PC-9 (cell line): ENCODE measurements at places on chromosomes 2 and 18.
A peak's percentile ranks its signal among the peaks of the same experiment; 100 is the strongest.

DNA sequence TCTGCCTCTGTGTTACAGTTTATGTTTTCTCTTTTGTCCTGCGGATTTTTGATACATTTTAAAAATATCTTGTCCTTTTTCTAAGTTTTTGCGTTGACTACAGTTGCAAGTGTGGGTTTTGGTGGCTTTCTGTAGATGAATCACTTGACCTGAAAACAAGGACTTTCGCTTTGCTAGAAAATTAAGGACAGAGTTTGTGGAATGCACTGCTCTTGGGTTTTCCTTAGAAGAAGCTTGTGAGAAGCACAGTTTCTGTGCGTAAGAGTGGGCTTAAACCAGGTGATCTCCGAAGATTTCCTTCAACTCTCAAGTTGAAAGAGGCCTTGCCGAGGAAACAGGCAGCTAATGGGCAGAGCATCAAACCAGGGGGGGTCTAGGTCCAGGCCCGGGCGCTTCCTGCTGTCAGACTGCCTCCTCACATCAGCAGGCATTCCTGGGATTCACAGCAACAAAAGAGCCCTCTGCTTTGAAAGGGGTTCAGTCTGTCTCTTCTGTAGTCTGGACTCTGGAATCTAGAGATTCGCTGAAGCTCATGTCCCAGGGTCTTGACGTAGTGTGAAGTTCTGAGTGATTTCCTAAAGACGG lies 17.3 kb downstream of the NCK2 start:
- DNase-seq = no peak
- no peak overlapping the region for H3K4me3 ChIP-seq
- H3K27ac ChIP-seq = no peak overlapping the region
- no peaks in the 10 kb centered on the region for H3K4me1 ChIP-seq
- H3K27me3 ChIP-seq = no peaks in the 10 kb centered on the region
- H3K36me3 ChIP-seq = no peaks in the 10 kb centered on the region

DNA sequence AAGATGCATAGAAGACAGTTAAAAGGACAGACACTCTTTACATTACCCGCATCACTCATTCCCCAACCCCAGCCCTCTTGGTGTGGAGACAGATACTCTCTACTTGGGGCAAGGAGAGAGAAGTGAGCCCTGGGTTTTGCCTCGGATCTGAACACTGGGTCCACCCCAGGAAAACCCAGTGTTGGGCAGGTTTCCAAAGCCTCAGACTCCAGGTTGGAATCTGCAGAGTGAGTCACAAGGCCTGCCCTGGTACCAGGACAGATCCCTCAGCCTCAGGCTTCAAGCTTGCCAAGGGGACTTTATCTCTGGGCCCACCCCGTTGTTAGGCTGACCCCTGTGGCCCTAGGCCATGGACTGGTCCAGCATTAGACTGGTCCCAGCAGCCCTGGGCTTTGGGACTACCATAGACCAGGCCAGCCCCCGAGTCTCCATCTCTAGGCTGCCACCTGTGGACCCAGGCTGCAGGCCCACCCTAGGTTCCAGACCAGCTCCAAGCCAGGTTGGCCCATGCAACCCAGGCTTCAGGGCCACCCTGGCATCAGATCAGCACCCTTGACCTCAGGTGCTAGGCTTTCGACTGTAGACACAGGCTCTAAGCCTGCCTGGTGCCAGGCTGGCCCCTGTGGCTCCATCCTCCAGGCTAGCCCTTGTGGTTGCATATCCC lies 112.8 kb downstream of the GULP1 start:
- no peaks in the 10 kb centered on the region for H3K36me3 ChIP-seq
- no peak overlapping the region for H3K4me3 ChIP-seq
- DNase-seq = no peak
- no peak overlapping the region for H3K27ac ChIP-seq

GRCh38 chr2:54079331-54079730 lies 36.1 kb upstream of the ACYP2 start:
- H3K4me1 ChIP-seq = no peaks in the 10 kb centered on the region
- no peaks in the 10 kb centered on the region for H3K36me3 ChIP-seq
- no peaks in the 10 kb centered on the region for H3K27me3 ChIP-seq

DNA sequence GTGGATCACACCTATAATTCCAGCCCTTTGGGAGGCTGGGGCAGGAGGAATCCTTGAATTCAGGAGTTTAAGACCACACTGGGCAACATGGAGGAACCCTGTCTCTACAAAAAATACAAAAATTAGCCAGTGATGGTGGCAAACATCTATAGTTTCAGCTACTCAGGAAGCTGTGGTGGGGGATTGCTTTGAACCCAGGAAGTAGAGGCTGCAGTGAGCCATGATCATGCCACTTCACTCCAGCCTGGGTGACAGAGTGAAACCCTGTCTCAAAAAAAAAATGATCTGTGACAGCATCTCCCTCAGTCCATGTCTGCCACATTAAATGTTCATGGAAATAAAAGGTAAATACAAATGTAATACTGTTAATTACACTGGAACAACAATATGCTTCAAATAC lies 121.4 kb upstream of the COL5A2 start:
- no peak overlapping the region for H3K4me3 ChIP-seq
- no peaks in the 10 kb centered on the region for H3K27me3 ChIP-seq
- no peaks in the 10 kb centered on the region for H3K36me3 ChIP-seq
- H3K27ac ChIP-seq = no peak overlapping the region

- no peaks in the 10 kb centered on the region for H3K27me3 ChIP-seq
- H3K4me3 ChIP-seq = no peak overlapping the region
- no peak for DNase-seq
Observed at GRCh38 chr18:42765302-42765701, 350.2 kb downstream of the RIT2 start.

- H3K36me3 ChIP-seq = no peaks in the 10 kb centered on the region
- no peaks in the 10 kb centered on the region for H3K27me3 ChIP-seq
- H3K27ac ChIP-seq = no peak overlapping the region
- DNase-seq = no peak
Observed at GRCh38 chr2:158270536-158270935, 168.9 kb downstream of the UPP2 start.

DNA sequence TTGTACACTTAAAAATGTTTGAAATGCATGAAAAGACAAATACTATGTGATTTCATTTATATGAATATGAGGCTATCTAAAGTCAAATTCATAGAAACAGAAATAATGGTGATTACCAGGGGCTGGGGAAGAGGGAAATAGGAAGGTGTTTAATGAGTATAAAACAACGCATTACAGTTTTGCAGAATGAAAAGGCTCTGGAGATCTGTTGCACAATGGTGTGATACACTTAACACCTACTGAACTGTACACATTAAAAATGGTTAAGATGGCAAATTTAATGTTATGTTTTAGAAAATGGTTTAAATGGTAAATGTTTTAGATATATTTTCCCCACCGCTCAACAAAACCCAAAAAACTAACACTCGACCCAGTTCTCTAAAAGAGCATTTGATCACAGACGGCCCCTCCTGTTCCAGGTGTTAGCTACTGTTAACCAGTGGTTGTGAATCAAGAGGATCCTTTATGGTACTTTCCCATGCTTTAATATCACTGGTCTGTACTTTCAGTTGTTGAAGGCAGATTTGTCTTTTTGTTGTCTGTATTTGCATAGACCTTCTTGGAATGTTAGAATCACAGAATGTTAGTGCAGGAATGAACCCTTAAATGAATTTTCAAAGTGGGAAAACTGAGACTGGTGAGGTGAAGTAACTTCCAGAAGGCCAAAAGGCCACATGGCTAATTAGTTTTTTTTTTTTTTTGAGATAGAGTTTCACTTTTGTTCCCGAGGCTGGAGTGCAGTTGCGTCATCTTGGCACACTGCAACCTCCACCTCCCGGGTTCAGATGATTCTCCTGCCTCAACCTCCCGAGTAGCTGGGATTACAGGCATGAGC lies 10.2 kb downstream of the RAB10 start:
- DNase-seq = no peak
- H3K4me3 ChIP-seq = no peak overlapping the region
- H3K27me3 ChIP-seq = no peaks in the 10 kb centered on the region
- H3K27ac ChIP-seq = peak overlapping the region; percentile 2; the same call in 1 of the 2 replicates

DNA sequence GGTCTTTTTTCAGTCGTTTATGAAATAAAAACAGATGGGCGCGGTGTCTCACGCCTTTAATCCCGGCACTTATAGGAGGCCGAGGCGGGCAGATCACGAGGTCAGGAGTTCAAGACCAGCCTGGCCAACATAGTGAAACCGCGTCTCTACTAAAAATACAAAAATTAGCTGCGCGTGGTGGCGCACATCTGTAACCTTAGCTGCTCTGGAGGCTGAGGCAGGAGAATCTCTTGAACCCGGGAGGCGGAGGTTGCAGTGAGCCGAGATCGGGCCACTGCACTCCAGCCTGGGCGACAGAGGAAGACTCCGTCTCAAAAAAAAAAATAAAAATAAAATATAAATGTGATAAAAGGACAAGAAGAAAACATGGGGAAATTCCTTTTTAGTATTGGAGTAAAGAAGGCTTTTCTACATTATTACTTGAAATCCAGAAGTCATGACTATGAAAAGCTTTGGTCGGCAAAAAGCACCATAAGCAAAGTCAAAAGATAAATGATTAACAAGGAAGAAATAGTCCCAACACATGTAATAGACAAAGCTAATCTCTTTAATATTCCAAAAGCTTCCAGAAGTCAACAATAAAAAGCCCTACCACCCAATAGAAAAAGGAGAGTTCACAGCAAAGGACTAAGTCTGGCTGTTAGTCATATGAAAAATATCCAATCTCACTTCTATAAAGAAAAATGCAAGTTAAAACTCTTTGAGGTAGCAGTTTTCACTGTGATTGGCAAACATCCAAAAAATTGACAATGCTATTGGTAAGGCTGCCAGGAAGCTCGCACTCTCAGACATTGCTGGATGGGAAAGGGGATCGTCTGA lies 1.4 kb upstream of the FAM168B start:
- H3K4me1 ChIP-seq = peaks cover 6% of the 10 kb centered on the region; the same call in 1 of the 2 replicates
- H3K27ac ChIP-seq = no peak overlapping the region
- H3K4me3 ChIP-seq = no peak overlapping the region; the same call in 1 of the 2 replicates
- no peak for DNase-seq
- no peaks in the 10 kb centered on the region for H3K27me3 ChIP-seq
- H3K36me3 ChIP-seq = no peaks in the 10 kb centered on the region

- H3K27ac ChIP-seq = no peak overlapping the region
- H3K27me3 ChIP-seq = peaks cover 3% of the 10 kb centered on the region
- no peaks in the 10 kb centered on the region for H3K4me1 ChIP-seq
- no peaks in the 10 kb centered on the region for H3K36me3 ChIP-seq
- H3K4me3 ChIP-seq = no peak overlapping the region
Observed at GRCh38 chr18:79429785-79430281, 34.1 kb downstream of the NFATC1 start.

GRCh38 chr18:48662011-48662661 lies 123.3 kb downstream of the CTIF start:
- DNase-seq = peak; percentile 54
- peak overlapping the region; percentile 40; the same call in 1 of the 2 replicates for H3K4me3 ChIP-seq
- H3K4me1 ChIP-seq = peaks cover 34% of the 10 kb centered on the region
- H3K27me3 ChIP-seq = no peaks in the 10 kb centered on the region
- peak overlapping the region; percentile 69 for H3K27ac ChIP-seq
- peaks cover 5% of the 10 kb centered on the region; the same call in 1 of the 2 replicates for H3K36me3 ChIP-seq

DNA sequence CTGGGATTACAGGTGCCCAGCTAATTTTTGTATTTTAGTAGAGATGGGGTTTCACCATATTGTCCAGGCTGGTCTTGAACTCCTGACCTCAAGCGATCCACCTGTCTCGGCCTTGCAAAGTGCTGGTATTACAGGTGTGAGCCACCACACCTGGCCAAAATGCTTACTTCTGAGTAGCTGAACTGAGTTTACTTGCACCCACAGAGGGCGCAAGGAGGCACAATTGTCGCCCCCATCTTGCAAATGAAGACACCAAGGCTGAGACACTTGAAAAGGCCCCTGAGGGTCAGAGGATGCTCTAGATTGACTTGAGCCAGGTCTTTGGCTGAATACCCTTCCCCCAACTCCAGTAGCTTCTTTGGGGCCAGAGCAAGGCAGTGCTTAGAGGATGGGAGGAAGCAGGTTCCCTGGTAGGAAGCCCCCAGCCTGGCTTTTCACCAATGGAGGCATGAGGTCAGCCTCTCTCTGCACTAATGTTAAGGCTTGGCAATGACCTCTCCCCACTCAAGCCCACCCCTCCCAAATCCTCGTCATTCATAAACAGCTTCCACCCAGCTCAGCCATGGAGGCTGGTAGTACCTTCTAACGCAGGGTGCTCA lies 14.5 kb upstream of the KIF1A start:
- no peak for DNase-seq
- H3K4me1 ChIP-seq = 0 out of 2 replicates have a peak, but pooled peaks cover 6% of the 10 kb centered on the region
- no peaks in the 10 kb centered on the region for H3K36me3 ChIP-seq
- no peak overlapping the region for H3K27ac ChIP-seq
- H3K4me3 ChIP-seq = no peak overlapping the region

DNA sequence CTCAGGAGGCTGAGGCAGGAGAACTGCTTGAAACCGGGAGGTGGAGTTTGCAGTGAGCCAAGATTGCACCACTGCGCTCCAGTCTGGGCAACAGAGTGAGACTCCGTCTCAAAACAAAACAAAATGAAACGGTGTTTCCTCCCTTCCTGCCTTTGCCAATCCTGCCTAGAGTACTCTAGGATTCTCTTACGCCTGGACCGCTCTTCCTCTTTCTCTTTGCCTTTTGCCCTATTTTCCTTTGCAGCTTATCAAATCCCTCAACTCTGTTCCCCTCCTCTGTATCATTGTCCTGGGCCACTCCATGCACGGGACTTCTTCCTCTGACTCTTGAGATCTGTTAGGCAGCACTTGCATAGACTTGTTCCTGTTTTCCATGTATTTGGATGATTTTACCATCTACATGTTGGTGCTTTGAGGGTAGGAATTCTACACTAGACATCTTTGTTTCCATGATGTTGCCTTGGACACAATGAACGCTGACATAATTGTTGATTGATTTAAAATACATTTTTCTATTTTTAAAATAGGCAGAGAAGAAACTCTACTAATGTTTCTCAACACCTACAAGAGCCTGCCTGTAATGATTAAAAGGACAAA lies 24.8 kb upstream of the ACYP2 start:
- no peak overlapping the region for H3K4me3 ChIP-seq
- no peak for DNase-seq
- H3K4me1 ChIP-seq = no peaks in the 10 kb centered on the region
- no peaks in the 10 kb centered on the region for H3K36me3 ChIP-seq
- H3K27me3 ChIP-seq = no peaks in the 10 kb centered on the region
- H3K27ac ChIP-seq = no peak overlapping the region

GRCh38 chr2:161123531-161124030 lies 36.6 kb upstream of the TANK start:
- peaks cover 47% of the 10 kb centered on the region for H3K4me1 ChIP-seq
- DNase-seq = peak; percentile 25

DNA sequence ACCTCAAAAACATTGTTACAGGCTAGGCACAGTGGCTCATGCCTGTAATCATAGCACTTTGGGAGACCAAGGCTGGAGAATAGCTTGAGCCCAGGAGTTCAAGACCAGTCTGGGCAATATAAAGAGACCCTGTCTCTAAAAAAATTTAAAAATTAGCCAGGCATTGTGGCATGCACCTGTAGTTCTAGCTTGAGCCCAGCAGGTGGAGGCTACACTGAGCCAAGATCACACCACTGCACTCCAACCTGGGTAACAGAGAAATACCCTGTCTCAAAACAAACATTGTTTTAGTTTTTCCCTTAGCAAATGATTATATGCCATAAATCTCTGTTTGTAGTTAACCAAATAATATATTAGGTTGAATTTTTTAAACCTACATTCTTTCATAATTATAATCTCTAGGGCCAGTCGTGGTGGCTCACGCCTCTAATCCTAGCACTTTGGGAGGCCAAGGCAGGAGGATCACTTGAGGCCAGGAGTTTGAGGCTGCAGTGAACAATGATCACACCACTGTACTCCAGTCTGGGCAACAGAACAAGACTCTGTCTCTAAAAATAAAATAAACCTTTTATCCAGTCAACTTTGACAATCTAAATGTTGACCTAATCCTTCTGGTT lies 13.3 kb upstream of the CYP20A1 start:
- no peak for DNase-seq
- no peak overlapping the region for H3K27ac ChIP-seq
- H3K36me3 ChIP-seq = no peaks in the 10 kb centered on the region
- no peaks in the 10 kb centered on the region for H3K4me1 ChIP-seq

GRCh38 chr2:43754180-43754579 lies 19.7 kb upstream of the DYNC2LI1 start:
- no peak overlapping the region for H3K4me3 ChIP-seq
- DNase-seq = no peak
- H3K27me3 ChIP-seq = no peaks in the 10 kb centered on the region
- H3K27ac ChIP-seq = no peak overlapping the region
